Hippocampal formation (tissue), 2 donors: ENCODE measurements at places on chromosomes 13 and 19.

- DNase-seq = no peak
Measured at GRCh38 chr13:44790289-44790688, 199.0 kb downstream of the NUFIP1 start.

DNA sequence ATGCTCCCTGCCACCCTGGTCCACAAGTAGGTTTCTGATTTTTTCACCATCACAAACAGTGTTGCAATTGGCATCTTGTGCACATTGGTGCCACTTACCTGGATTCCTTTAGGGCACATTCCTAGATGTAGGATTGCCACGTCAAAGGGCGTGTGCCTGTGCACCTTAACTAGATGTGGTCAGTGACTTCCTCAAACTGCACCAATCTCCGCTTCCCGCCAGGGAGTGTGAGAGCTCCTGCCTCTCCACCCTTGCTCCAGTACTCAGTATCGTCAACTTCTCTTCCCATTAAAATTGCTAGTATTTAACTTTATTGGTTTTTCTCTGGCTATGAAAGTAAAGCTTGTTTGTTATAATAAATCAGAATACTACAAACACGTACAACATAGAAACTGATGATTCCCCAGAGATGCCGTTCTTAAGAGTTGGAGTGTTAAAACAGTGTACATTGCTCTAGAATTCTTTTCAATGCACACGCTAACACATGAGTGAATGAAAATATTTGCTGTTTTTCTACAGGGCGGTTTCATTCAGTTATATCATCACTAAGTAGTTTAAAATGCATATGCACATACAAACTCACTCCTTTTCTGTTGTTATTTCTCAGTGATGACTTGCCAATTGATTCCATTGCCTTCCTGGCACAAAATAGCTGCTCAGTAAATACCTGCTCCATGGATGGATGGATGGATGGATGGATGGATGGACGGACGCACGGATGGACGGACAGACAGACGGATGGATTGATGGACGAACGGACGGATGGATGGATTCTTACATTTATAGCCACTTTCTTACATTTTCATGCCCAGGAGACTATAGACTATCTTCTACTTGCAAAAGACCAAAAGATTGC lies 23.4 kb downstream of the CCNE1 start:
- no peak for DNase-seq

- DNase-seq = no peak
Measured at GRCh38 chr19:2188708-2189385, 25.1 kb downstream of the DOT1L start.

- no peak for DNase-seq
Measured at GRCh38 chr13:75049735-75050335, 432.1 kb downstream of the TBC1D4 start.

- DNase-seq = no peak
Measured at GRCh38 chr13:50030315-50030714, 15.1 kb downstream of the KCNRG start.

DNA sequence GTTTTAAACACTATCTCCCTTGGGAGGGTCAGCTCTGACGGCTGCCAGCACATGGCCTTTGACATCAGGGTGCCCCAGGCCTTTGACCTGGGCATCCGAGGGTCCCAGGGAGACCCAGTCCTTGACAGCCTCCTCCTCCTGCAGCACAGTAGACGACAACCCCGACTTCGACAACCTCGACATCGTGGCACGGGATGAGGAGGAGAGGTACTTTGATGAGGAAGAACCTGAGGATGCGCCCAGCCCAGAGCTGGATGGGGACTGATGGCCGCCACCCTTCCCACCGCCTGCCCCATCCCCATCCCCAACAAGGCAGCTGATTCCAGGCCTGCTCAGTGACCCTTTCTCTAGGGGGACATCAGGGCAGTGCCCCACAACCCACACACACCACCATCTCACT lies 12.5 kb downstream of the CCDC97 start:
- DNase-seq = no peak

DNA sequence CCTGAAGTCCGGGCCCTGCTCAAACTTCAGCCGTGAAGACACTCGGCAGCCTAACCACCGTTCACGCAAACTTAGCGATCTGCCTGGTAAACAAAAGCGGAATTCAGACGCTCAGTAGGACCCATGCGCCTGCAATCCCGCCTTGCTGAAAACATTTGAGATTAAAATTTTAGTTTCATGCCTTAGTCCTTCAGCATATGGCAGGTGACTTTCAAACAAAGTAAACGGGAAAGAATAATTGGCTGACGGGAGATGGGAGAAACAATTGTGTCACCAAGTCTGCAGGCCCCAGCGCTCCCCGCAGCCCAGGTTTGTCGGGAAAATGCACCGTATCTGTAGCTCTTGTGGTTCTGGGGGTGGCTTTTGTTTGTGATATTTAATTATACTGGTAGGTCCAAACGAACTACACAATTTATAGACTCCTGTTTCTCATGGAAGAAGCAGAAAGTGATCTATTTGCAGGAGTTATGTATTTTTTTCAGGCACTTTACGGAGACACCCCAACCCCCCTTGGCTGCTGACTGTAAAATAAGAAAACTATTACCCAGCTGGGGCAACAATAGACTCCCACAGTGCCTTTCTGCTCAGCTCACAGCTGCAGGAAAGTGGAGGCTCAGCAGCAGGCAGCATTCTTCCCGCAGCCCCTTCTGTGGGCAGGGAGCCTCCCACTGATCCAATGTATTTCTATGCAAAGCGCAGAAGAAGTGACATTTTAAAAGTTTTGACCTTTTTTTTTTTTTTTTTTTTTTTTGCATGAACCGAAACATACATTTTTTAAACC lies 94.8 kb downstream of the SOX1 start:
- DNase-seq = no peak

GRCh38 chr13:97686594-97686993 lies 252.6 kb downstream of the RAP2A start:
- DNase-seq = no peak

- no peak for DNase-seq
Measured at GRCh38 chr19:40398417-40399131, 8.6 kb upstream of the HIPK4 start.

DNA sequence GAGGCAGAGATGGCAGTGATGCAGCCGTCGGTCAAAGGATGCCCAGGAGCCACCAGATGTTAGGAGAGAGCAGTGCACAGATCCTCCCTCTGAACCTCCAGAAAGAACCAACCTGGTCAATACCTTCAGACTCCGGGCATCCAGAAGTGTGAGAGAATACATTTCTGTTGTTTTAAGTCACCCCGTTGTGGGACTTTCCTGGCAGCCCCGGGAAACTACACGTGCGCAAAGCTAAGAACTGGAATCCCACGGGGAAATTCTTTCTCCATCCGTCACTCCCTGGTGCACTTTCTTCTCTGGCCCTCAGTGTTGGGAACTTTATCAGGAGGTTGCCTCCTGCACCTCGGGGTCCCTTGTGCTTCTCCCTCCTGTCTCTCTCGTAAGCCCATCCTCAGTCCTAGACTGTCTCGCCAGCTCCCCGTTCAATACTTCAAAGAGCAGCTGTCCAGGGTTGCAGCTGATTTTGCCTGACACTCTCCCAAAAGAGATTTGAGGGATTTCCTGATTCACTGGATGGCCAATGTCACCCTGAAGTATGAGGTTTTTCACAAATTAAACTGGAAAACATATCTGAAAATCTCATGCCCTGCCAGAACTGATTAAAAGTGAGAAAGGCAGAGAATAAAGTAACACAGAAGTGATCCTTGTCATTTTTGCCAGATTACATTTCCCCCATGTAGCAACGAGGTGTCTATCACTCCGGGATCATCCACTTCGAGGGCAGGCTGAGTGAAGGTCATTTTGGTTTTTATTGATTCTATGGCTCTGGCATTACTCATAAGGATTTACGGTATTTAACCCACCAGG lies 136.8 kb downstream of the DCT start:
- no peak for DNase-seq

DNA sequence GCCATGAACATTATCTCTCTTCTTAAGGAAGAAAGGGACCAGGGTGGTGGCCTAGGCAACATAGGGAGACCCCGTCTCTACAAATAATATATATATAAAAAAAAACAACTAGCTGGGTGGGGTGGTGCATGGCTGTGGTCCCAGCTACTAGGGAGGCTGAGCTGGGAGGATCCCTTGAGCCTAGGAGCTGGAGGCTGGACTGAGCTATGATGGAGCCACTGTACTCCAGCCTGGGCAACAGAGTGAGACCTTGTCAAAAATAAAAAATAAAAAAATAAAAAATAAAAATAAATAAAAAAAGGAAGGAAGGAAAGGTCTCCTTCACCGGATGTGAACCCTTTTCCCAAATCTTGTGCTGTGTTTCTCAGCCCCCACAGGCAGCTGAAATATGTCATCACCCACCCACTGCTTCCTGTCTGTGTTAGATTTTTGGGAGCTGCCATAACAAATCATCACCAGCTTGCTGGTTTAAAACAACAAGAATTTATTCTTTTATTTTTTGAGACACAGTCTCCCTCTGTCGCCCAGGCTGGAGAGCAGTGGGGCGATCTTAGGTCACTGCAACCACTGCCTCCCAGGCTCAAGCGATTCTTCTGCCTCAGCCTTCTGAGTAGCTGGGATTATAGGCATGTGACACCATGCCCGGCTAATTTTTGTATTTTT lies 9.5 kb upstream of the TSPAN16 start:
- DNase-seq = no peak

DNA sequence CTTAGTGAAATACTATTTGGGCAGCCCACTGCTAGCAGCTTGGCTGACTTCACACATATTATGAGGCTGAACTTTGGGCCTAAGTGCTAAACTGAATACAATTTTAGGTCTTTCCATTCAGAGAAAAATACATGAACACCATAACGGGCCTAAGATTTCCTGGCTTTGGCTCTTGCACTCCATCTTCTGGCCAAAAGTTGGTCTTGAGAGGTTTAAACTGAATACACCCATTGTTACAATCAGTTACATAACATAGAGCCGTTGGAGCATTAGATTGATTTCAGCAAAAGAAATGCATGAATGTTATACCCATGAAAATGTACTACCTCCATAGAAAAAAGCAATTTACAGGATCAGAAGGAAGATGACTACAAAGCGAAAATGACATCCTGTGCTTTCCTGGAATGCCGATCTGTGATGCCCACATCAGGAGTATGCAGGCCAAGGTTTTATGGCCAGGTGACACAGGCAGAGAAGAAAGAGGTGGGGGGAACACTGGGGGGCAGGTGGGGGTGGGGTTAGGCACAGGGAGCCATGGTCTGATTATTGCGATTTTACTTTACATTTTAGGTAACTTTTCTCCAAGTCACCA lies 11.1 kb upstream of the SHISA2 start:
- peak; percentile 32 for DNase-seq
